ENCODE measurements at places on chromosomes 5 and 9.

DNA sequence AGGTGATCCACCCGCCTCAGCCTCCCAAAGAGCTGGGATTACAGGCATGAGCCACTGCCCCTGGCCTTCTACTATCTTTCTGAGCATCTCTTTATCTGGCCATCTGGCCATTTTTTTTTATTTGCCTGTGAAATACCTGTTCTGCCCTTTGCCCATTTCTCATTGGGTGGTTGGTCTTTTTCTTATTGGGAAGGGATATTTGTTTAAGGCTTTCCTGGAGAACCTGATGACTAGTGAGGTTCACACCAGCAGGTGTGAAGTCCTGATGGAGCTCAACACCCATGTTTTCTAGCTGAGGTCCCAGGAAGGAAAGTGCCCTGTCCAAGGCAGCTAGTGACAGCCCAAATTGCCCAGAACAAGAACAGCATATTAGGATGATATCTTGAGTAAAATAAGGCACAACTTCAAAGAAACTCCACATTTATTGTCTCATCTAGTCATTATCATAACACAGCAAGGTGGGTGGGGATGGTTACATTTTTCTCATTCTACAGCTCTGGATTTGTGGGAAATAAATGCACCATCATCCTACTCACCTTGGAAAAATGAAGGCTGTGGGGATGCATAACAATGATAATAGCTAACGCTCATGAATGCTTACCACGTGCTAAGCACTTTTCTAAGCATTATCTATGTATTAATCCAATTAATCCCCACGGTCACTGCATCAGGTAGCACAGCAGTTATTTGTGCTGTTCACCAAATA is 20.3 kb downstream of the SLC36A3 start:
- DNase-seq, result no peak

DNA sequence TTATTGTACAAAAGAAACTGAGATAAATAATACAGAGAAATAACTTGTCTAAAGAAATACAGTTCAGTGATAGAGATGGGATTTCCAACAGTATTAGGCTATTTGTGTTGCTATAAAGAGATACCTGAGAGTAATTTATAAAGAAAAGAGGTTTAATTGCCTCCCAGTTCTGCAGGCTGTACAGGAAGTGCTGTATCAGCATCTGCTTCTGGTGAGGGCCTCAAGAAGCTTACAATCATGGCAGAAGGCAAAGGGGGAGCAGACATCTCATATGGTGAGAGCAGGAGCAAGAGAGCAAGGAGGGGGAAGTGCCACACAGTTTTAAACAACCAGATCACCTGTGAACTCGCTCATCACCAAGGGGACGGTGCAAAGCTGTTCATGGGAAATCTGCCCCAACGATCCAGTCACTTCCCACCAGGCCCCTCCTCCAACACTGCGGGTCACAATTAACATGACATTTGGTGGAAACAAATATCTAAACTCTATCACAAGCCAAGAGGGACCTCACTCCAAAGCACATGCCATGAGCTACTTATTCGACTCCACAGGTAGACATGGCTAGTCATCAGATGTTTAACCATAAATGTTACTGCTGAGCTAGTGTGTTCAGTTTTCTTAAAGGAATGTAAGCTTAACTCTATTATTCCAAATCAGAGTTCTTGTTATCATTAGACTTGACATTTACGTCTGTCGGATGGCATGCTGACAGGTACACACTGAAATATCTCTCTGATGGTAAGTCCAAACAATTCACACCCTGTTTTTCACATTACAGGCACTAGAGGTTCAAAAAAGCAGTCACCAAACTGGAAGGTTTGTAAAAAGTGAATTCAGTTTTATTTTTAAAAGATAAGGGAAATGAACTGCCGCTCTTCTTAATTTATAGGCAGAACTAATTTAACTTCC is 82.2 kb downstream of the AUH start:
- DNase-seq, result no peak

GRCh38 chr9:24844217-24844616 is 298.5 kb upstream of the IZUMO3 start:
- no peak for DNase-seq

DNA sequence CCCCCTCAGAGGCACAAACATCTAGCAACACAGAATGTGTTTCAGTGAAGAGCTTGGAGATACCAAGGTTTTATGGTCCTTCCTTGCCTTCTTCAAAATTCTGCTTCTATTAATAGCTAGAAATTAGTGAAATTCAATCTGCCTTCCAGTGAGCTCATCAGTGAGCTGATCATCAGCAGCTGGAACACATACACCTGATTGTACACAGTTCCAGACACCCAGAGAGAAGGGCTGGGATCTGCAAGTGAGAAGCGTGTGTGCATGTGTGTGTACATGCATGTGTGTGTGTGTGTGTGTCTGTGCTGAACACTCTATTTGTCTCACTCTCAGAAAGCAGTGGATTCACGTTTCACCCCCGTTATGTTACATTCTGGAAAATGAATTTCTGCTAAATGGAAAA is 28.5 kb downstream of the CFAP90 start:
- DNase-seq, result no peak

DNA sequence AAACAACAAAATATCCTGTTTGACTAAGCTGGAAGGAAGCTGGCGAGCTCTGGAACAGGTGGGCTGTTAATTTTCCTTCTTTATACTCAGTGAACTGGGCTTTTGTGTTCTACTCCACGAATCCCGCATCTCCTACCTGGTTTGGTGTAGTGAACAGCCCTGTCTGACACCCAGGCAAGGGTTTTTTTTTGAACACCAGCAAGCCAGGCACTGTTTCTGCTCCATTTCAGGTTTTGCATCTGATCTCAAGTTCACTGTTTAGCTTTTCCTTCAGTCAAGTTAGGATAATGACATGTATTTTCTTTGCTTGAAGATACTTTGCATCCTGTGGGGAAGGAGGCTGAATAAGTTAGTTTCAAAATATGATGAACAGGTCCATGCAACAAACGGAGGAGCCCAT is 204.5 kb downstream of the SEMA6A start:
- no peak for DNase-seq

- DNase-seq, result no peak
Measured at GRCh38 chr5:150311015-150311692, 8.4 kb upstream of the ARSI start.

DNA sequence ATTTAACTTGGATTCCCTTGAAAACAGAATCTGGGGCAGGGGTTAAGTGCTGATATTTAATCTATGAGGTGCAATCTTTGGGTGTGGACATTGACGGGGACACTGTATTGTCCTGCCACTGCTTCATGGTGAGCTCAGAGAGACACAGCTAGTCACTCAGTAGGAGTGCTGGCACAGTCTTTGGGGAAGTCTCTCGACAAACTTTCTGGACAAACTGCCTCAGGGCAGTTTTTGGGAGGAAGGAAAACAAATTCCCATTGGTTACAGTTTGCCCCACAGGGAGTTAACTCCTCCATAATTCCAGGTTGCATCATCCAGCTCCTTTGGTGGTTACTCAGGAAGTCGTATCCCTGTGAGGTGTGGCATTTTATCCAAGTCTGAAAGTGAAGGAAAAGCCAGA is 17.9 kb downstream of the HNRNPK start:
- DNase-seq, result no peak

- no peak for DNase-seq
Measured at GRCh38 chr5:40364441-40364840, 315.3 kb upstream of the PTGER4 start.

GRCh38 chr9:136281421-136282271 is 22.2 kb downstream of the CCDC187 start:
- DNase-seq, result no peak

- no peak for DNase-seq
Measured at GRCh38 chr5:116032094-116032517, at the start of gene ARL14EPL. ARL14EPL (plus strand) TSS chr5:116032472; CDS start chr5:116051466, 18,994 bp downstream.

DNA sequence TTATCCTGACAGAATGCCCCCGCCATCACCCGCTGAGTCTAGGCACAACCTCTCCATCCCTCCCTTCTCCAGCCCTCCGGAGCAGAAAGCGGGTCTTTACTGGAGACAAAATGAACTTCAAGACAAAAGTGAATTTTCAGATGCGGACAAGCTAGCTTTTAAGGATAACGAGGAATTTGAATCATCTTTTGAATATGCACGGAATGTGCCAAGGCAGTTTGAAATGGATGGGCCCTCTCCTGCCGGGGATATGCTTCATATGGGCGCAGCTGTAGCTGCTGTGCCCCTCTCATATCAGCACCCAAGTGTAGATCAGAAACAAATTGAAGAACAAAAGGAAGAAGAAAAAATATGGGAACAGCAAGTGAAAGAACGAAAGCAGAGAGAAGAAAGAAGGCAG is 37.5 kb downstream of the CPLANE1 start:
- DNase-seq, result no peak

DNA sequence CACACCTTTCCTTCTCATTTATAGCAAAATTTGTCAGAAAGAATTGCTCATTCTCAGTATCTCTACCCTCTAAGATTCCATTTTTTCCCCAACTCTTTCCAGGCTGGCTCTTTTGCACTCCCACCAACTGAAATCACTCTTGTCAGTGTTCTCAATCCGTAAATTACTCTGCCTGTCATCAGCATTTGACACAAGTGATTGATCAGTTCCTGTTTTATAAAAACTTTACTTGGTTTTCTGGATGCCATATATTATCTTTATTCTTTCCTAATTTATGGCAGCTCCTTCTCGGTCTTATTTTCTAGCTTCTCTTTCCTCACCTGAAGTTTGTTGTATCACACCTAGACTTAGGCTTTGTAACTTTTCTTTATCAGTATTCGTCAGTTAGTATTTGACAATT is 16.4 kb downstream of the DENND4C start:
- DNase-seq, result no peak

- DNase-seq, result peak; percentile 19
Measured at GRCh38 chr9:98570663-98571440, 137.9 kb downstream of the GABBR2 start.

DNA sequence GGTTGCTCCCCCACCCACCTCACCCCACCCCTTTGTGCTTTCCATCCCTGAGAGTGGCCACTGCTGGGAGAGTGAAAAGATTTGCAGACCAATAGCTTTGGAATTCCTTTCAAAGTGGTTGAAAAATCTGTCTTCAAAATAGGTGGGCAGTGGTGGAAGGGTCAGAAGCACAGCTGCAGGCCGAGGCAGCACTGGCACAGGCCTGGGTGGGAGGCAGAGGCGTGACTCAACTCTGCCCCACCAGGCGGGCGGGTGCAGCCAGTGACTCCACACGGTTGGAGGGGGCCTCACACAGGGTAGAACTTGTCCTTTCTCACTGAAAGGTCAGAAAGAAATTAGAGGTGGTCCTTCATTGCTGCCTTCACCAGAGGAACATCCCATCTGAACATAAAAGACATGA is 214.9 kb upstream of the TBCA start:
- no peak for DNase-seq

GRCh38 chr5:35518104-35518503 is 99.6 kb upstream of the SPEF2 start:
- DNase-seq, result no peak

DNA sequence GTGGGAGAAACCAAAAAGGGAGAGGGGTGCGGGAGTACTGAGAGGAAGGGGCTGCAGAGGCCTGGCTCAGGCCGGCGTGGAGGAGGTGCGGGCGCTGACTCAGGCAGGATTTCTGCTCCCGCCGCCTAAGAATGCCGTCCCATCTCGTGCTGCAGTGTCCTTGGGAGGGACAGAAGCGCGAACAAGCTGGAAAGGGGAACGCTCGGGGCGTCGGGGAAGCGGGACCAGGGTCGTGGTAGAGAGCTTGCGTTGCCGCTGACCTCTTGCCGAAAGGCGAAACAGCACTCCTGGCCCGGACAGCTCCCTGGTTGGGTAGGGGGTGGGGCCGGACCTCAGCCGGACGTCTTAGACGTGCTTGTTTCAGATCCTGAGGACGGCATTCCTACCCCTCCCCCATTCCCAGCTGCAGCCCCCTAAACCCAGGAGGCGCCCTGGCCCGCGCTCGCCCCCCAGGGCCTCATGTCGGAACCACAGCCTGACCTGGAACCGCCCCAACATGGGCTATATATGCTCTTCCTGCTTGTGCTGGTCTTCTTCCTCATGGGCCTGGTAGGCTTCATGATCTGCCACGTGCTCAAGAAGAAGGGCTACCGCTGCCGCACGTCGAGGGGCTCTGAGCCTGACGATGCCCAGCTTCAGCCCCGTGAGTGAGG is 1.1 kb downstream of the RELL2 start:
- peak; percentile 74 for DNase-seq

DNA sequence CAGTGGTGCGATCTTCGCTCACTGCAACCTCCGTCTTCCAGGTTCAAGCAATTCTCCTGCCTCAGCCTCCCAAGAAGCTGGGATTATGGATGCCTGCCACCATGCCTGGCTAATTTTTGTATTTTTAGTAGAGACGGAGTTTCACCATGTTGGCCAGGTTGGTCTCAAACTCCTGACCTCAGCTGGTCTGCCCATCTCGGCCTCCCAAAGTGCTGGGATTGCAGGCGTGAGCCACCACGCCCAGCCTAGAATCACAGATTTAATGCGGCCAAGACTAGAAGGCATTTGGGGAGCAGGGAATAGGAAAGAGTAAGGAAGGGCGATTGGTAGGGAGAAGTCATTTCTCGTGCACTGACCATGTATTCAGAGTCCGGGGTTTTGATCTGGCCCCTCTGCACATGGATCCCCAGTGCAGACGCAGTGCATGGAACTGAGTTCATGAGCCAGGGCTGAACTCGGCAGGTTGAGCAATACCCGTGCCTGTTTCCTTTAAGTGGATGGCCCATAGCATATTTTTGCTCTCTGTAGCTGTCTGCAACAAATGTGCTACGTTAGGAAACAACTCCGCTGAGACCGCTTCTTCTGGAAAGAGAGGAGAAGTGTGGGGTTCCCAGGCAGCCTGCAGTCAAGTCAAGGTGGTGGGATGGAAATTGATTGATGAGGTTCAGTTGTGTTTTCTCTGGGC is 3.4 kb upstream of the HMCN2 start:
- no peak for DNase-seq

GRCh38 chr9:76153902-76154629 is 240.2 kb downstream of the RFK start:
- no peak for DNase-seq

- no peak for DNase-seq
Measured at GRCh38 chr5:52580921-52581320, 206.8 kb upstream of the ITGA1 start.

DNA sequence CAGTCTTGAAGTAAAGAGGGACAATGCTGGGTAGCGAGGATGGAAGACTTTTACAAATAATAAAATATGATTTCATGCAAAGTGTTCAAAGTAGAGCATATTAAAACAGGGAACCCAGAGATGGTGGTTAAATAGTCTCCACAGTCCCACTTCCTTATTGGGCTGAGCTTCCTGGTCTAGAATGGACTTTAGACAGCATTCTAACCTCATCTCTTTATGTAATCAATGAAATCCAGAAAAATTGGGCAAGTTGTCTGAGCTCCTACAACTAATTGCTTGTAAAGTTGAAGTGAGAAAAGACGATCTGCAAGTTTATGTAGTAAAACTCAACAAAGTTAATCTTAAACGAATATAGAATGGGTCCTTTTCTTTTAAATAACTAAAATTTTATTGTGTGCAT is 328.9 kb downstream of the PJA2 start:
- DNase-seq, result no peak

- DNase-seq, result no peak
Measured at GRCh38 chr5:172410160-172410559, 44.2 kb downstream of the SH3PXD2B start.

GRCh38 chr5:14054965-14055963 is 87.9 kb upstream of the TRIO start:
- no peak for DNase-seq
